ENCODE measurements at places on chromosomes 1 and 21.
A peak's percentile ranks its signal among the peaks of the same experiment; 100 is the strongest.

DNA sequence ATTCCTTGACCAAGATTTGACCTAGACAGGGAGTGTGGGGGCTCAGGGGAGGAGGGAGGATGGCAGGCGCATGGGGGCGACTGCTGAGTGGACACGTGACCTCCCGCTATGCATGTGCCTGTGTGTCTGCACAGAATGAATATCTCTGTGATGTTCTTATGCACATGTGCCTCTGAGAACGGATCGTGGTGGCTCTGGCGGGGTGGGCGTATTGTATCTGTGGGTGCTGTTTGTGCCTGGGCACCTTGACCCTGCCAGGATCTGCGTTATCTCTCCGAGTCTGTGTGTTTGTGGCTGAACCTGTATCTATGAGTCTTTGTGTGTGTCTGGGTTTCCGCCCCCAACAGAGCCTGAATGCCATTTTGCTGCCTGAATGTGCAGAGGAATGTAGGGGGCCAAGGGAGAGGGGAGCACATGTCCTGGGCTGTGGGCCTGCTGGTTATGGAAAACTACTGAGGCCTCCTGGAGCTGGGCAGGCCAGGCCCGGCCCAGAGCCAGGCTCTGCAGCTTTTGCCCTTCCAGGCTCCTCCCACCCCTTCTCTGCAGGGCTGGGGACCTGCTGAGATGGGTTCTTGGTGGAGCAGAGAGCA lies 102.5 kb downstream of the EBNA1BP2 start:
- no peak for DNase-seq

DNA sequence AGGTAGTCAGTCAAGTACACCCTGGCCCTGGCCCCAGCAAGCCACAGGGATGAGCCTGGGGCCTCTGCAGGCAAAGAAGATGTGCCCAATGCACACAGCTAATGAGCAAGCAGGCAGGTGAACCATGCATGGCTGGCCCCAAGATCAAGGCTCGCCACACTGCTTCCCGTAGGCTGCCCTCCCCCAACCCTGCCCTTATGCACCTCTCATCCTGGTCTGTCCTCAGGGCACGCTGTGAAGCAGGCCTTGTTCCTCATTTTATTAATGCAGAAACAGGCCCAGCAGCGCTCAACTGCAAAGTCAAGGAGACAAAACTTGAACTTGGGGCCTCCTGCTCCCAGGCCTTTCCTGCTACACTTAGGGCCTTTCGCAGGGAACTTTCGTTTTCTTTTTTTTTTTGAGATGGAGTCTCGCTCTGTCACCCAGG lies 35.6 kb upstream of the ID3 start:
- no peak for DNase-seq

GRCh38 chr1:9860887-9861286 lies 37.1 kb upstream of the CLSTN1 start:
- DNase-seq: no peak

- DNase-seq: no peak
Observed at GRCh38 chr1:46315669-46316403, 12.3 kb downstream of the UQCRH start.

GRCh38 chr1:19254416-19254815 lies 2.8 kb downstream of the MRTO4 start:
- DNase-seq: no peak

DNA sequence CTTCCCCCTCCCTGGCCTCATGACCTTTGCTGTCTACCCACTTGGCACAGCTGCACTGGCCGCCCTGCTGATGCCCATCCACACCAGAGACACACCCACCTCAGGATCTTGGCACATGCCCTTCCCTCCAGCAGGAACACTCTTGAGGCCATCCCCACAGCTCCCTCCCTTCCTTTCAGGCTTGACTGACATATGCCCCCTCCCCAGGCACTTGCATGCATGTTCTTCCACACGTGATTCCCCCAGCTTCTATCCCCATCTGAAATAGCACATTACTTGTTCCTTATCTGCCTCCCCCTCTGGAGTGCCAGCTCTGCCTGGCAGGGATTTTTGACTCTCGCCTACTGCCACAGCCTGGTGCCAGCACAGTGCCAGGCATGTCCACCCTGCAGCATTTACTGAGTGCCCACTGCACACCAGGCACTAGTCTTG lies 98.5 kb upstream of the SLC25A33 start:
- DNase-seq: no peak

- no peak for DNase-seq
Observed at GRCh38 chr1:195962051-195962450, 646.2 kb downstream of the KCNT2 start.

- no peak for DNase-seq
Observed at GRCh38 chr1:109948285-109948630, 36.3 kb upstream of the AHCYL1 start.

DNA sequence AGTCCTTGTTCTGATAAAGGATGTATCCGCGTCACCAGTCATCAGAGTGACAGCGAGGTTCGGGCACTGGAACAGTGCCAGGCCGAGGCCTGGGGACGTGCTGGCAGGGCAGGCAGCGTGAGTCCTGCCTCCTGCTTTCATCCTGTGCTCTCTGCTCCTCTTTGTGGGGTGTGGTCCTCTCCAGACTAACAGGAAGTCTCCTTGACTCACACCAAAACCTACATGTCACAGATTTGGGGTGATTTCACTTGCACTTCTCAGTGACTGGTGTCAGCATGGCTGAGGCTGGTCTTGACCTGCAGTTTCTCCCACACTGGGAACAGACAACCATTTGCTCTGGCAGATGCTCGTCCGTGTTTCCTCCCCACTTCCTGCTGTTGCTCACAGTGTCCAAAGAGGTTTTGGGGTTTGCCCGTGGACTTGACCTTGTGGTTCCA lies 8.8 kb upstream of the NLRP3 start:
- peak; percentile 44 for DNase-seq
